Activated CD4-positive, alpha-beta T cell treated with anti-CD3 and anti-CD28 coated beads for 48 hours (primary cell): ENCODE measurements at places on chromosomes 11 and 22.

GRCh38 chr11:45265969-45266675 is 20.0 kb downstream of the SYT13 start:
- no peak for DNase-seq

DNA sequence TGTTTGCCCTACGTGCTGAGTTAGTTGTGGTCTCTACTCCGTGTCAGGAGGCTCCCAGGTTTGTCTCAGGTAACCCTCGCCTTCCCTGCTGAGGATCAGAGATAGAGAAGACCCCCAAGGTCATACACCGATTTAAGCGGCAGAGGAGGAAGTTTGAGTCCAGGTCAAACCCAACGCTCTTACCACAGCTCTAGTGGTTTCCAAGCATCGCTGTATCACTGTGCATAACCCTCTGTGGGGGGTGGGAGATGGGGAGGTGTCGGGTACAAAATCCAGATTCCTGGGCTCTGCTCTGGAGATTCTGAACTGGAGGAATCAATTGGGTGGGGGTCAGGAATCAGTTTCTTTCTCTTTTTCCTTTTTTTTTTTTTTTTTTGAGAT is 627 bp downstream of the DNAJC4 start:
- DNase-seq, result no peak

GRCh38 chr11:15594607-15595006 is 479.9 kb downstream of the INSC start:
- no peak for DNase-seq

- DNase-seq, result no peak
Observed at GRCh38 chr22:27133681-27134314, 476.4 kb downstream of the MIAT start.

- DNase-seq, result peak; percentile 12
Observed at GRCh38 chr22:32926600-32926999, 125.1 kb downstream of the TIMP3 start.

DNA sequence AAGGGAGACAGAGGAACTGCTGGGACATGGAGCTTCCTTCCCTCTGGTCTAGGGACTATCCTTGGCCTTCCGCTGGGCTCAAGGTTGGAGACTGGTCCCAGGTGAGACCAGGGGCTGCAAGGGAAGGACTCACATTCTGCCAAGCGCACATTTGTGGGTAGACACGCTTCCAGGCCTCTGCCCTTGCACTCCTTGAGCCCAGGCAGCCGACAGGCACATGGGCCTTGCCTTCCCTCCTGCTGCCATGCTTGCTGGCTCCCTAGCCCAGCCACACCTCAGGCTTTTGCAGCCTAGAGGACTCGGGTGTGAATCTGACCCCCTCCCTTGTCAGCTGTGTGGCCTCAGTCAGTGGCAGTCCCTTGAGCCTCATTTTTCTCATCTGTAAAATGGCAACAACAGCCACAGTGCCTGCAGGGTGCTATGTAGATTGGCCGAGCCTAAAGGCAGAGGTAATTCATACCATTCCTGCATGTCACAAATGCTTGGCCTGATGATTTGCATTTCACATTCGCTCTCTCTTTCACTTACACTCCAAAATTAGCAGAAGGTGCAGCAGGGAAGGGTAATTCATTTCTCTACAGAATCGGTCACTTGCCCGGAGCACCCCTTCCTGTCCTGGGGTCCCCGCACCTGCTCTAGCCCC is 57.6 kb upstream of the NECTIN1 start:
- no peak for DNase-seq

DNA sequence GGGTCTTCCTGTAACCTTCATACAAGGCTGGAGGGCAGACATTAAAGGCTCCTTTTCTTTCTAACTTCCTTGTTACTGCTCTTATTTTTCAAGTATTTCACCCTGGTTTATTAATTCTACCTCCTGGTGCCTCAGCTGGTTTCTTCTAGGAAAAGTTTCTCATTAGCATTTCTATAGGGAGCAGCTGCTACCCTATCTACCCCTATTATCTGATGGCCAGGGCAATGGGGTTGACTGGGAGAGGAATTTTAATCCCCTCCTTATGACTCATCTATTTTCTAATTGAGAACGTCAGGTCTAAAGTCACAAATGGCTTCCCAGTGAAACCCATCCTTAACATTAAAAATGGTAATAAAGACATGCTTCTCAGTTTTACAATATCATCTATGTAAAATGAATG is 5.0 kb downstream of the MAP6 start:
- no peak for DNase-seq

DNA sequence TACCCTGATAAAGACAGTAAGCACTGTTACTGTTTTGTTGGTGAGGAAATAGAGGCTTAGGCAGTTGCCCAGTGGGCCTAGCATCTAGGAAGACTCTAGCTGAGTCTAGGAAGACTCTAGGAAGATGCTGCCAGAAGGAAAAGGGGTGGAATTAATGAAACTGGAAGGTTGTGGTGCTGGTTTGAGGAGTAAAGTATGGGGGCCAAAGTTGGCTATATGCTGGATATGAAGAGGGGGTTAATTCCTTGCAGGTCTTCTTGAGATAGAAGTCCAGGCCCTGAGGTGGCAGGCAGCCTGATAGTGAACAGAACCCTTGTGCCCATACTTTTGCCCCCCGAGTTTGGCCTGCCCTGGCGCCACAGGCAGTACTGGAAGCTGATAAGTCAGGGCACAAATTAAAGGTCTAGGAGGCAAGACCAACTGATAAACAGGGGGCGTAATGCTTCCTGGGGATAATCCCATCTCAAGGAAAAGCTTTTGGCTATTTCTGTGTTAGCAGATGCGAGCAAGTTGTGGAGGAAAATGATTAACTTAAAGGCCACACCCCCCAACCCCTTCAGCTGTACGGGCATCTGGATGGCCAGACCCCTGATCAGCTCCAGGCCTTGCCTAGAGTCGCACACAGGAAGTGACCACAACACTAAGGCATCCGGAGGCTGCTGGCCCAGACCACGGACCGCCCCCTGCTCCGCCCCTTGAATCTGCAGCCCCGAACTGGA is 3.1 kb downstream of the ILK start:
- peak; percentile 72 for DNase-seq
